ENCODE measurements at places on chromosomes 5 and 9. TPM values are rescaled to one million over a fixed set of nuclear protein-coding genes. Genes with fewer than 3 reads are reported as not detected.

GRCh38 chr5:39270225-39270848 lies 51.0 kb upstream of the FYB1 start:
- DNase-seq, result no peak

DNA sequence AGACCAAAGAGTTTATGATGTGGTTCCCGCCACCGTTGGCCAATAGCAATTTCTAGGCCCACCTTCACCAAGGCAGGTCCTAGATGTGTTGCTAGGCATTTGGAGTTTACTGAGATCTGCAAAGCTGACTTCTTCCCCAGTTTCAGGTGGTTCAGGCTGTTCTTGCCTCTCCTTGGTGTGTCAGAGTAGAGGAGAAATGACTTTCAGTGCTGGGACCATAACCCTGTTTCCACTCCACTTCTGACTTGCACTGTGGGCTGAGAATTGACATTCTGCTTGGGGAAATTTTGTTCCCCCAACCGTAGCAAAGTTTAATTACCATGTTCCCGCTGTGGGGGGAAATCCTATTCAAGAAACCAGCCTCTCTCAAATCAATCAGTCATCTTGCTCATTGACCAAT lies 128.0 kb upstream of the GABRP start:
- DNase-seq, result no peak

DNA sequence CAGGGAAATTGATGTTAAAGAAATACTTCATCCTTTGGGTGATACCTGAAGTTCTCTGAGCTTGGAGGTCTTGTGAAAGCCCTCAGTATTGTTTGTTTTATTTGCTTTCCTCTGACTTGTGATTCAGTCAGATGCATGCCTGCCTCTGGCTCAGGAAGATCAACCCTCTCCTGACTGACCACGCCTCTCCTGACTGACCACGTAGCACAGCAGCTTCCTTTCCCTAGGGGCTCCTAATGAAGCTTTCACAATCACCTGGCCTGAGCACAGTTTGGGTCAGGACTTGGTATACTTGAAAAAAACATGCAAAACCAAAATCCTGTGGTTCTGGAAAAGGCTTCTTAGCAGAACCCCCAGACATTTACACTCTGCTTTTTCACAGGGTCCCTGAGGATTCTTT lies 3.8 kb downstream of the TGFBI start:
- peak; percentile 41 for DNase-seq

GRCh38 chr5:159409801-159410200 lies 79.5 kb upstream of the IL12B start:
- DNase-seq, result no peak

DNA sequence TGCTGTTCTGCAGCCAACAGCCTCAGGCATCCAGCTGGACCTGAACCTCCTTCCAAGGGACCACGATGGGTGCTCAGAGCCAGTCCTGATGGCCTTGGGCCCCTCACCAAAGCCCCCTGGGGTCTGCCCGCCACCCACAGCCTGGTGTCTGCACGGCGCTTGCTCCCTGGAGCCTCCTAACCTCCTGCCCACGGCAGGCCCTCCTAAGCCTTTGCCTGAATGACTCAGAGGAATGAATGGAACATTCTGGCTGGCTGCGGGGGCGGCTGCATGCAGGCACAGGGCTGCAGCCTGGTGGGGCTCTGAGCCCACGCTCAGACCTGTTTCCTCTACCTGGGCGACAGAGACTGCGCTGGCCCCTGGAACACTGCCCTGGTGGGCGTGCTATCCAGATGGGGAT lies 6.9 kb downstream of the SOHLH1 start:
- no peak for DNase-seq

BAAT gene
- total RNA-seq, result not detected

DCAF12 gene
- total RNA-seq, result 35.0 TPM

GRCh38 chr9:98795970-98796363 lies 388 bp downstream of the ANKS6 start:
- DNase-seq, result peak; percentile 72

DNA sequence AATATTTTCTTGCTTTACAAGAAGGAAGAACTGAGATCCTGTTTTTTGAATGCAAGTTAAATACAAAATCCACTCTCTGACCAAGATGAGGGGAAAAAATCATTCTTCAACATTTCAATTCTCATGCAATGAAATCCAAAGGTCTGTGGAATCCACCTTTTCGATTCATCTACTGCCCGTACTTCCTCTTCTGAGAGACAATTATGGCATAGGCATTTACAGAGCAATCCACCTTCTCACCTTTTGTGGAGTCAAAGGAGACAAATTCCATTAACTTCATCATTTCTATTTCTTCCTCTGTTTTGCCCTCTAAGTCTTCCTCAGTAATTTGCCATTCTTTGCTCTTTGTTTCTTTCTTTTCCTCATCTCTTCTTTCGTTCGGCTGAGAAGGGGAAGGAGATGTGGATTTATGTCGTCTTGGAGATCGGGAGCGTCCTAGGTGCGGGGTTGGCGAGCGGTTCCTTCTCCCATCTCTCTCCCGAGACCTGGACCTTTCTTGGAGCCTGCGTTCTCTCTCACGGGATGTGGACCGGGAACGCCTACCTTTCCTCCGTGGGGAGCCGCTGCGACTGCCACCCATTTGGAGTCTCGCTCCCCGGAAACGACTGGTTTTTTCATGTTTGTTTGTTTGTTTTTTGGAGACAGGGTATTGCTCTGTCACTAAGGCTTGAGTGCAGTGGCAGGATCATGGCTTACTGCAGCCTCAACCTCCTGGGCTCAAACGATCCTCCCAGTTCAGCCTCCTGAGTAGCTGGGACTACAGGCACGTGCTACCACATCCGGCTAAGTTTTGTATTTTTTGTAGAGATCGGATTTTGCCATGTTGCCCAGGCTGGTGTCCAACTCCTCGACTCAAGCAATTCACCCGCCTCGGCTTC lies 24.3 kb upstream of the AFF4 start:
- peak; percentile 45 for DNase-seq

GRCh38 chr9:111965566-111966019 lies 69.0 kb downstream of the UGCG start:
- no peak for DNase-seq

DNA sequence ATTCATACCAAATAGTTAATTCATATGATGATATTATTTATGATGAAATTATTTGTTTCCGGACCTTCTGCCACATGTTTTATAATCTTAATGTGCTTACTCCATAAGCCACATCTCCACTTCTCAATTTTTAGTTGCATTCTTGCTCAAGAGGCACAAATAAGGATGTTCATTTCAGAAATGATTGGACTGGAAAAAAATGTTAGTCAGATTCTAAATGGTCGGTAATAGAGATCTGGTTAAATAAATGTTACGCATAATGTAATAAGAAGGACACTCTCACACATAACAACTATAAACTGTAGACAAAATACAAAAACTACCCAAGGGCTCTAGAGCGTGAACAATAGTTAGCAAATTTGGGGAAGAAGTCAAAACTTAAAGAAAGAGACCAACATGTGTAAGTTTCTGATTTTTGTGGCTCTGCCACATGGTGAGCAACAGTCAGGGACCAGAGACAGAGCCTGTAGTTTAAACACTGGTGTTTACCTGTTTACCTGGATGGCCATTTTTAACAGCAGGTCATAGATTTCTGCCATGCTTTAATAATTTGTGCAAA lies 554.3 kb upstream of the CLINT1 start:
- DNase-seq, result no peak

SPATA24 gene
- total RNA-seq, result 11.7 TPM

GRCh38 chr5:122996091-122996490 lies 40.4 kb downstream of the PPIC start:
- DNase-seq, result no peak

DNA sequence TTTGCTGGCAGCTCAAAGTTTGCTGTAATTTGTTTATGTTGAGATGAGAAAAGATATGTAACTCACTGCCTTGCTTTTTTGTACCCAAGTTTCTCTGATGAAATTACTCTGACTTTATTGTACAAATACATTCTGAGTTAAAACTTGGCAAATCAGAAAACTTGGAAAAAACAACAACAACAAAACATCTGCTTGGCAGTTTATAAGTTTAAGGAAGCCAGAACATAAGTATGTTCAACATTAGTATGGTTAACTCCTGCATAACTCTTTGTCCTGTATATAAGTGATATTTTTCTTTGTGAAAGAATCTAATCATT lies 233.1 kb downstream of the MAST4 start:
- no peak for DNase-seq

FAM153A gene
- not detected for total RNA-seq

DNA sequence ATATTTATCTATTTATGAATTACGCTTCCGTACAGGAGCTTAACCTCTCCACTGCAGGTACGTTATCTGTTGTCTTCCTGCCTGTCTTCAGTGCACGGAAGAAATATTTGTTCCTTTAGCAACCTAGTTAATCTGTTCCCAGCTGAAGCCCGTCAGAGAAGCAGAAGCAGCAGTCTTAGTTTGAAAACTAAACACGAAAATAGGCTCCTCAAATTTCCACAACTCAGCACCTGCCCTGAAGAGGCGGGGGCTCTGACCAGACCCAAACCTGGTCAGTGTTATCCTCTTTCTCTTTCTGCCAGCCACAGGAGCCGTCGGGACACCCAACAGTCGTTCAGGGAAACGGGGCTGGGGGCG lies 462 bp downstream of the NUDCD2 start:
- no peak for DNase-seq

GRCh38 chr5:99248066-99248465 lies 319.3 kb upstream of the CHD1 start:
- no peak for DNase-seq

DNA sequence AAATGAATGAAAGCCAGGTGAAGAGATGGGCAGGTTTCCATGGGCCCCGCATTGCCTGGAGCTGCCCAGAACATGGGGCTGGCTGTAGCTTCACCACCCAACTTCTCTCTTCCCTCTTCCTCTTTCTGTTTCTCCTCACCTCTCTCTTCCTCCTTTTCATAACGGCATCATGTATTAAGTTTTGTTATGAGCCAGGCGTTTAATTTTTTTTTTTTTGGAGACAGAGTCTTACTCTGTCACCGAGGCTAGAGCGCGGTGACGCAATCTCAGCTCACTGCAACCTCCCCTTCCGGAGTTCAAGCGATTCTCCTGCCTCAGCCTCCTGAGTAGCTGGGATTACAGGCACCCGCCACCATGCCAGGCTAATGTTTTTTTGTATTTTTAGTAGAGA lies 13.0 kb upstream of the SPINK4 start:
- DNase-seq, result no peak

All from endodermal cell (in vitro differentiated cells).